Progenitor cell of endocrine pancreas (in vitro differentiated cells): ENCODE measurements at places on chromosomes 11 and 22.

DNA sequence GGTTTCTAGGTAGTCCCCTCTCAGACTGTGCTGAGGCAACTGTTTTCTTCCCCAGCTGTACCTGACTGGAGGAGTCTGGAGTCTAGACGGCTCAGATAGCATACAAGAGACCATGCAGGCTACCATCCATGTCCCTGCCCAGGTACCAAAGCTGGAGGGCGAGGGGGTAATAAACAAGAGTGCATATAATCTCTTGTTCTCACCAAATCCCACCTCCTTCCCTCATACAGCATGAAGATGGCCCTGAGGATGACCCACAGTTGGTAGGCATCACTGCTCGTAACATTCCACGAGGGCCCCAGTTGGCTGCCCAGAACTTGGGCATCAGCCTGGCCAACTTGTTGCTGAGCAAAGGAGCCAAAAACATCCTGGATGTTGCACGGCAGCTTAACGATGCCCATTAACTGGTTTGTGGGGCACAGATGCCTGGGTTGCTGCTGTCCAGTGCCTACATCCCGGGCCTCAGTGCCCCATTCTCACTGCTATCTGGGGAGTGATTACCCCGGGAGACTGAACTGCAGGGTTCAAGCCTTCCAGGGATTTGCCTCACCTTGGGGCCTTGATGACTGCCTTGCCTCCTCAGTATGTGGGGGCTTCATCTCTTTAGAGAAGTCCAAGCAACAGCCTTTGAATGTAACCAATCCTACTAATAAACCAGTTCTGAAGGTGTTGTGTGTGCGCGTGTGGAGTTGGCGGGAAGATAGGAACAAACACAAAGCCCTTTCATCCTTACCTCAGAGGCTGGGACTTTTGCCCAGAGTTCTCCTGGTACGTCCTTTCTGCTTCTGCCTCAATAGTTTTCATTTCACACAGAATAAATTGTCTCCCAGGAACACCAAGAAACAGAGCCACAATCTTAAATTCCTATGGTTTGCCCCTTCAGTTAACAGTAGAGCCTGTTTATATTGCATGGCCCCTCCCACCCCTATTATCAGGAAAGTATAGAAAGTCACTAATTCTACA, 8.5 kb downstream of the HMBS start:
- no peak for DNase-seq

GRCh38 chr22:37636186-37636948, 3.1 kb upstream of the SH3BP1 start:
- no peak for DNase-seq

GRCh38 chr11:109527496-109527895, 105.5 kb downstream of the C11orf87 start:
- no peak for DNase-seq

DNA sequence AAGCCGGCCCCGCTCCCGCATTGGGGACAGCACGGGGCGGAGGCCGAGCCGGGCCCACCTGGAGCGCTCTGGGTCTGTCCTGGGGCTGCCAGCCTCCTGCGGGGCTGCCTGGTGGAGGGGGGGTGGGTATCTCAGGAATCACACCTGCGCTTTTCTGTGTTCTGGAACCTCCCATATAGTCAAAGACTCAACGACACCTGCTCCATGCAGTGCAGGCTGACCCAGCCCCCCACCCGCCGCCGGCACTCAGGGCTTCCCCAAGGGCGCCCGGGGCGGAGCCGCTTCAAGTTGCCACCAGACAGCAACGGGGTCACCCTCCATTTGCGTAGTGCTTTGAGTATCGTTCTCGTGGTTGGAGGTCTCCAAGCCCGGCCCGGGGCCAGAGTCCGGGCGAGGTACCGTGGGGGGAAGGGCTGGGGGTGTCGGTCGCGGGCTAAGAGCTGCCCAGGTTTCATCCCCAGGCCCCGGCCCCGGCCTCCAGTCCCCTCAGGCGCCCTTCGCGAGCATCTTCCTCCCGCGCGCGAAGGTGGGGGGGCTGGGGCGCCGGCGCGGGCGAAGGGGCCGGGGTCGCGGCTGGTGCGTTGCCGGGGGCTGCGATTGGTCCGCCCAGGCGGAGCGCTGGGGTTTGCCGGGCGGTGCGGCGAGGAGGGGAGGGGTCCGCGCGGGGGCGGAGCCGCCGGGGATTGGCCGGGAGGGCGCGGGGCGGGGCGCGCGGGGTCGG, 6.6 kb downstream of the TSPAN4 start:
- peak; percentile 60 for DNase-seq

DNA sequence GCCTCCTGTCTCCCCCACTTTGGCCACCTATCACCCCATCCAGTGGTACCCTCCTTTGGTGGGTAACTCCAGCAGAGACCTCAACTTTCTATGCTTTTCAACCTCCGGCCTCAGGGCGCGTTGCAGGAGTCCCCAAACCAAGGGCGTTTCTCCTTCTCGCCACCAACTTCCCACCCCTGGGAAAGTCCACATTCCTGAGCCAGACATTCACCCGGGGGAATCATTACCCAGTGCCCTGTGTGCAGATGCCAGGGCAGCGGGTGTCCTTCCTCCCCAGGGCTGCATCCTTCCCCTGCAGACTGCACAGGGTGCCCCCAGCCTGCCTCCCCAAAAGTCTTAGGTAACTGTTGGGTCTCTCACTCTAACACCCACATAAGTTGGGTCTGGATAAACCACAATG, 26.4 kb downstream of the MYEOV start:
- no peak for DNase-seq

DNA sequence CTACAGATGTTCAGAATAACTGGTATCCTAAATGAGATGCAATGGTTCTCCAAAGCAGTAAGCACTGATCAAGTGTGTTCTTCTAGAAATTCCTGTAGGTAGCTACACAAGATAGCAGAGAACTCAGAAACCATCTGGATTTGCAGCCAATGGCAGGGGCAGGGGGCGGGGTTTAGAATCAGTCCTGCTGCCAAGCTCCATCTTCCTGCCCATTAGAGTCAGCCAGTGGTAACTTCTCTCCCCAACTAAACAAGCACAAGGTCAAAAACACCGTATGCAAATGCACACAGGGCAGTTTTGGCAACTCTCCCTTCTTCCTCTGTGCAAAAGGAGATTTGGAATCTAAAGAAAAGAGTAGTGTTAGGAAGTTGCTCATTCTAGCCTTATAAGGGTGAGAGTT, 237.5 kb upstream of the CCDC90B start:
- DNase-seq, result no peak

DNA sequence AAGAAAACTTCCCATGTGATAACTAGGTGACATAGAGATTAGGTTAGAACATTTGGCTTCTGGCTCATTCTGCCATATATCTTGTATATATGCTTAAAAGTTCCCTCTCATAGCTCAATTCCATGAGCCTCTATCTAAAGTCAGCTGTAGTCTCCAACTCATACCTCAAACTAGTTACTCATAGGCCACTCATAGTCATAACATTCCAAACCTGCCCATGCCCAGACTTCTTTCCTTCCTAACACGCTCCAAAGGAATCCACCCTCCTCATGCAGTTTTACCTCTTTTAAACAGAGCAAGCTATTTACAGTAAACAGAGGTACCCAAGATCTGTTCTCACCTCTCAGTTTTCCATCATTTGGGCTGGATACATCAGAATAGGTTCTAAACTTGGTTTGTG, 39.4 kb downstream of the GLYATL2 start:
- DNase-seq, result no peak

GRCh38 chr11:125167292-125167953, 2.9 kb downstream of the PKNOX2 start:
- peak; percentile 57 for DNase-seq

- no peak for DNase-seq
Measured at GRCh38 chr22:31295831-31296657, 3.8 kb upstream of the PIK3IP1 start.

DNA sequence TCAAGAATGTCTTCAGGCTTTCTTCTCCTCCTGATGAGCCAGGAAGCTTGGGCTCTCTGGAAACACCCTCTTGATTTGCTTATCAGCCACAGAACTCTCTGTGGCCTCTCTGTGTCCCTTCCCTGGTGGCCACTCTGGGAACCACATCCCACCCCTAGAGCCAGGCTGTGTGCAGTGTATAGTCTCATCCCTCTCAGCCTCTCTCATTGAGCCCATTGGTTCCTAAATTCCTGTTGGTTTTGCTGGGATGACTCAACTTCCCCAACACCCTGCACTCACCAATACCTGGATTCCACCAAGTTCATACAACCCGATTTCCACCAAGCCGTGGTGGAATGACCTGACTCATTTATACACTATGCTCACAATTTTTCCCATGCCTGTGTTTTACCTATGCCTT, 5.2 kb downstream of the IRAG1 start:
- no peak for DNase-seq

DNA sequence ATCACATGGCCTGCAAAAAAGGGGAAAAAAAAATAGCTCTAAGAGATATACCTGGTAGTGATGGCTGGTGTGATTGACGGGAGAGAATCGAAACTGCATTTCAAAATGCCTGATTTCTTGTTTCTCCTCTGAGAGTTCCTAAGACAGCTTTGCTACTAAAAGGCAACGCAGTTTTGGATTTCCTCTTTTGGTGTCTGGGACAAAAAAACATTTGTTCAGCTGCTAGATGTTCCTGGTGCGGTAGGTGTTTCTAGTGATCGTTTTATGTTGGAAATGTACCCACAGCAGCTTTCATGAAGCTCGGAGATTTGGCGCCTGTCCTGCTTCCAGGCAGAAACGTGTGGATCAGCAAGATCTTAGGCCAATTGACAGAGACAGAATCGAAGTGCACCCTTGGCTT, 18.1 kb downstream of the P2RX3 start:
- no peak for DNase-seq

DNA sequence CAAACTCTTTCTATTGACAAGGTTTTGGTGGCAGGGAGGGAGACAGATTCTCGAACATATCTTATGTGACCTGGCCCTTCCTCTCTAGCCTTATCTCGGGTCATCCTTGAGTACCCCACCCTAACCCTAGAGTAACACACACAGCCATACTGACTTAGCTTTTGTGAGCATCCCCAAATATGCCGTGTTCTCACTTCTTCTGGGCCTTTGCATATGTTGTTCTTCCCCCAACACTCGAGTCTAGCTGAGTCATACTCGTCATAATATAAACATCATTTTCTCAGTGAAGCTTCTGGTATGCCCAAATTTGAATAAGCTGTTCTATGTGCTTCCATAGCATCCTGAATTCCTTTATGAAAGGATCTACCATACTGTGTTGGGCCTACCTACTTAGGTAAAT, 8.0 kb downstream of the TTC17 start:
- DNase-seq, result no peak

DNA sequence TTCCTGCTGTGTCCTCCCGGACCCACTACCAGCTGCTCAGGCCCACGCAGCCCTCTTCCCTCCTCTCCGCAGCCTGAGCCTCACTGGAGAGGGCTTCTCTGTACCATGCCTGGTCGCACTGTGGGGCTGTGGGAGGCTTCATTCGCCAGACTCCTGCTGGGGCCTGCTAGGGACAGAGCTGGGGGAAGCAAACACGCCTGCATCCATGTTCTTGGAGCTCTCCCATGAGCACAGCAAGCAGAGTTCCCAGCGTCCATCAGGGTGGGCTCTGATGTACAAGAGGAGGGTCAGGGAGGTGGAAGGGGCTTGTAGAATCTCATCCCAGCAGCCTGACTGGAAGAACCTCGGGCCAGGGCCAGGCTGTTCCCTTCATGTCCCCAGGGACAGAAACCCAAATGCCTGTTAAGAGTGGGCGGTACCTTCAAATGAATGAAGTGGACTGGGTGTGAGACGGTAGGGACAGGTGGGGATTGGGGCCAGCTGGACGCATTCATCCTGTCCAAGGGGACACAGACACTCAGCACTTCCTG, 59.9 kb downstream of the MPPED1 start:
- DNase-seq, result no peak

- DNase-seq, result no peak
Measured at GRCh38 chr11:40826601-40827000, 632.9 kb downstream of the LRRC4C start.

DNA sequence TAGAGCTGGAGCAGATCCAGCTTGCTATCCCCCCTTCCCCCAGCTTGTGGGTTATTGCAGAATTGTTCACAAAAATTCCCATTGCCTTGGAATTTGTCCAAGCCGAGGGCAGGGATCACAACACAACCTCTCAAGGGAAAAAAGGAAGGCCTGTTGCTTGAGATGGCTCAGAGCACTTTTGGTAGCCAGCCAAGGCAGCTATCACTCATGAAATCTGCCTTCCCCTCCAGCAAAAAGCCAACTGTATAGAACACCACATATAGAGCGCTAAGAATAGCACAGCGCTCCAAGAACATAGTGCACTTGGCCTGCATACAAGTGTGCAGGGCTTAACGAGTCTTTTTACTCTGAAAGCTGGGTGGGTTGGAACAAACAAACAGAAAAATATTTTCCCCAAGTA, 46.2 kb downstream of the FAM83F start:
- no peak for DNase-seq

- no peak for DNase-seq
Measured at GRCh38 chr11:27679136-27680015, 20.9 kb downstream of the BDNF start.

DNA sequence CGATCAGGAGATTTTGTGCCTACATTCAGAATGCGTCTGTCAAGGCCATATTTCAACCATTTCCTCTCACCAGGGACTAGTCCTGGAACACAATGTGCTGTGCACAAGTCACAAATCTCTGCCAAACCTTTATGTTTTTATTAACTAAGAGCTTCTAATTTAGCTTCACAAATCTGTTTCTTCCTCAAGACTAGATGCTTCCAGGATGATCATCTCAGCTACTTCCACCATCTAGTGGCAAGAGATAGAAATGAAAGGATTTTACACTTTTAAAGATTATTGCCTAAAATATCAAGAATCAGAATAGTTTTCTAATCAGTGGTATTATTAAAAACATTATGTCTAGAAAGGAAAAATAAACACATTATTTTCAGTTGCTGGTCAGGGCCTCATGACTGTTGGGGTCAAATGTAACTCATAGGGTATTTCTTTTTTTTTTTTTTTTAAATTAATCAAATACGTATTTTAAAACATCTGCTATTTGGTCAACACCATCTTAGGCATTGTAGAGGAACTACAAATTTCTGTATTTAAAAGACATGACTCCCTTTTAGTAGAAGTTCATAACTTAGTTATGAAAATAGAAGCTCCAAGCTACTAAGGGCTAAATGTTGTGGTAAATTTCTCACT, 1102.6 kb downstream of the DLG2 start:
- DNase-seq, result no peak

- DNase-seq, result no peak
Measured at GRCh38 chr11:80239217-80239616, 798.4 kb upstream of the TENM4 start.

GRCh38 chr22:35376728-35377472, 4.0 kb upstream of the HMOX1 start:
- peak; percentile 75 for DNase-seq

- DNase-seq, result peak; percentile 48
Measured at GRCh38 chr11:57249384-57250319, 12.6 kb upstream of the APLNR start.
